Articular chondrocyte of knee joint (primary cell): ENCODE measurements at places on chromosomes 16 and 17. TPM values are rescaled to one million over a fixed set of nuclear protein-coding genes. Genes with fewer than 3 reads are reported as not detected.

Gene TMC7
- total RNA-seq: 1.4 and 2.5 TPM in 2 replicates

Gene KRTAP4-5
- not detected in 2 replicates for total RNA-seq

Gene CSH2
- total RNA-seq: not detected in 2 replicates

Gene PLA2G10
- not detected in 2 replicates for total RNA-seq

Gene ZACN
- total RNA-seq: under 0.01 TPM in 1 of 2 replicates, not detected in the other

Gene GLOD4
- total RNA-seq: 43.6 and 48.1 TPM in 2 replicates

Gene TPSD1
- not detected in 2 replicates for total RNA-seq

Gene AATK
- under 0.01 and 0.22 TPM in 2 replicates for total RNA-seq

Gene ATP2C2
- not detected in 2 replicates for total RNA-seq

Gene ELMO3
- total RNA-seq: 0.11 and 0.13 TPM in 2 replicates

Gene HNF1B
- total RNA-seq: not detected in 2 replicates

Gene TBC1D3
- total RNA-seq: not detected in 2 replicates

Gene HOXB8
- total RNA-seq: not detected in 2 replicates

Gene SLC16A11
- 0.13 TPM in 1 of 2 replicates, not detected in the other for total RNA-seq

Gene KRT25
- not detected in 2 replicates for total RNA-seq

Gene SLC35G6
- not detected in 2 replicates for total RNA-seq

Gene AGRP
- total RNA-seq: not detected in 2 replicates

Gene RAB37
- 1.0 and 1.3 TPM in 2 replicates for total RNA-seq

Gene AXIN2
- total RNA-seq: 13.5 and 19.0 TPM in 2 replicates

Gene BRD7
- total RNA-seq: 54.7 and 59.9 TPM in 2 replicates

Gene USH1G
- not detected in 2 replicates for total RNA-seq

Gene NAGPA
- 19.5 and 21.6 TPM in 2 replicates for total RNA-seq

Gene CDH16
- not detected in 2 replicates for total RNA-seq

Gene FBXW10B
- 1.0 and 1.6 TPM in 2 replicates for total RNA-seq
